ENCODE measurements at places on chromosomes 6 and 20.
A peak's percentile ranks its signal among the peaks of the same experiment; 100 is the strongest.

DNA sequence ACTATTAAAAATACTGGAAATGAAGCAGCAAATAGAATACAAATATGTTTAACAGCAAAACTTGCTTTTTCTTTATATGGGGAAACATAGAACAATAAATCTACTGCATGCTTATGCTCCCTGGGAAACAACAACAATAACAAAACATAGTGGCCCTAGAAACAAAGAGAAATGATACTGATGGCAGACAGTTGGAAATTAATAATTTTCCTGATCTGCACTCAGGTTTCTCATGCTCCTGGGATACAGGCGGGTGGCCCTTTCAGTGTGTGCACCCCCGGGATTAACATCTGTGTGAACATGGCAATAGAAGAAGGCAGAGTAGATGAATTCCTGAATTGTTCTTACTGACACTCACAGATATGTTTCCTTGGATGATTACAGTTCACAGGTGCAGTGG lies 209.2 kb upstream of the TBX18 start:
- DNase-seq: no peak

GRCh38 chr20:9402141-9402540 lies 112.2 kb upstream of the LAMP5 start:
- no peak for DNase-seq

DNA sequence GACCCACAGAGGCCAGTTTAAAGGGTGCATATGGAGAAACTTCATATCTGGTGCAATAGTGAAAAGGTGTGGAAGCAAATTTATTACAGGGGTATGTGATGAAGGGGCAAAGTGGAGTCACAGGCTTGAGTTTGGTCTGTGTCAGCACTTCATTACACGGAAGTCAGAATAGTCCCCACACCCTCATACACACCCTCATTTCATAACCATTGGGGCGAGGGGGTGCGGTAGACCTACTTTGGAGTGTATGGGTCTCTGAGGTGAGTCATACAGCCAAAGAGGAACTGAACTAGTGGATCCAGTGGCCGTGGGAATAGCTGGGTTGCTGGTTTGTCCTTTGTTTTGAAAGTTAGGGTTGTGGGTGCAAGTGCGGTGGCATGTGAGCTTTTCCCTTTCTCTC lies 3.3 kb downstream of the TM9SF4 start:
- DNase-seq: peak; percentile 27

DNA sequence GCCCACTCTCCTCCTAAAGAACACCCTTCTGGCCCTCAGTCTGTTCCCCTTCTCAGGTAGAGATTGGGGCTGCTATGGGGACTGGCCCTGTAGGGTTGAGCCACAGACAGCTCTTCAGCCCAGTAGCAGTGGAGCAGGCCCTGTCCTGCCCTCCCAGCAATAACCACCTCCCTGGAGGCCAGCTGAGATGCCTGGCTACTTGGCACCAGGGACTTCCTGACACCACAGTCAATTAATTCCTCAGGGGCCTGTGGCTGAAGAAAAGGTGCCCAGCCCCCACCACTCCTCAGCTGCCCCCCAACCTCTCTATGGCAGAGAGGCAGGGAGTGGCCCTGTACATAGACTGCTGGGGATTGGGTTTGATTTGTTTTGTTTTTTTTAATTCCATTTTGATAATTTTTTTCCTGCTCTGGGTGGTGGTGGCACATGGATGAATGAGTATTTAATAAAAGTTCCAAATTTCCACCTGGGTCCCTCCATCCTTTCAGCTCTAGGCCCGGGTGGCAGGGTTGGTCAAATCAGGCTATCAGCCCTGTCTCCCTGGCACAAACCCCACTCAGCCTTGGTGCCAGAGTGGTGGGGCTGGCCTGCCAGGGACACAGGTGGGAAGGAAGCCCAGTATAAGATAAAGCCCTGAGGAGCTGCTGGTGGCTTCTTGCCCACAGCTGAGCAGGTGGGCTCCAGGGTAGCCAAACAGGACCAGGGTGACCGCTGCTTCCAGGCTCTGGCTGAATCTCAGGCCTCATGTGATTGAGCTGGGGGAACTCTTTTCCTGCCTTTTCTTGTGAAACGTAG lies 1.9 kb upstream of the DEF6 start:
- no peak for DNase-seq

- DNase-seq: no peak
Observed at GRCh38 chr6:11384531-11385309, 152.3 kb upstream of the NEDD9 start.

DNA sequence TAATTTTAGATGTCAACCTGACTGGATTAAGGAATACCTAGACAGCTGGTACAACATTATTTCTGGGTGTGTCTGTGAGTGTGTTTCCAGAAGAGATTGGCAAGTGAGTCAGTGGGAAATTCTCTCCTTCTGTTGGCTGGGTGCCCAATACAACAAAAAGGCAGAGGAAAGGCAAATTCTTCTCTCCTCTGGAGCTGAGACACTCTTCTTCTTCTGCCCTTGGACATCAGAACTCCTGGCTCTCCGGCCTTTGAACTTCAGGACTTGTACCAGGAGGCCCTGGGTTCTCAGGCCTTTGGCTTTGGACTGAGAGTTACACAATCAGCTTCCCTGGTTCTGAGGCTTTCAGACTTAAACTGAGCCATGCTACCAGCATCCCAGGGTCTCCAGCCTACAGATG lies 7.8 kb upstream of the BTN3A1 start:
- DNase-seq: no peak
